ENCODE measurements at places on chromosomes 2 and 18.

DNA sequence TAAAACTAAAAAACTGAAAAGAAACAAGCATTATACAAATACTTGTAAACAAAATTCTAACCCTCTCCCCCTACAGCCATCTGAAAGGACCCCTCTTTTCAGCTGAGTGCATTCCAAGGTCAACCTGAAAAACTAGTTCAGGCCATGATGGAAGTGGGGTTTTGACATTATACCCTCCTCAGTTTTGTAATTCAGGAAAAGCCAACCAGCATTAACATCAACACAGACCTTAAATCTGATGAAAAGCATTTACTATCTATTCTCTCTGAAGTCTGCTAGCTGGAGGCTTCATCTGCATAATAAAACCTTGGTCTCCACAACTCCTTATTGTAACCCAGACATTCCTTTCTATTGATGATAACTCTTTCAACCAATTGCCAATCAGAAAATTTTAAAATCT is 302.2 kb downstream of the CNTNAP5 start:
- no peak for DNase-seq

GRCh38 chr2:60549928-60550177 is 3.6 kb downstream of the BCL11A start:
- DNase-seq = no peak

DNA sequence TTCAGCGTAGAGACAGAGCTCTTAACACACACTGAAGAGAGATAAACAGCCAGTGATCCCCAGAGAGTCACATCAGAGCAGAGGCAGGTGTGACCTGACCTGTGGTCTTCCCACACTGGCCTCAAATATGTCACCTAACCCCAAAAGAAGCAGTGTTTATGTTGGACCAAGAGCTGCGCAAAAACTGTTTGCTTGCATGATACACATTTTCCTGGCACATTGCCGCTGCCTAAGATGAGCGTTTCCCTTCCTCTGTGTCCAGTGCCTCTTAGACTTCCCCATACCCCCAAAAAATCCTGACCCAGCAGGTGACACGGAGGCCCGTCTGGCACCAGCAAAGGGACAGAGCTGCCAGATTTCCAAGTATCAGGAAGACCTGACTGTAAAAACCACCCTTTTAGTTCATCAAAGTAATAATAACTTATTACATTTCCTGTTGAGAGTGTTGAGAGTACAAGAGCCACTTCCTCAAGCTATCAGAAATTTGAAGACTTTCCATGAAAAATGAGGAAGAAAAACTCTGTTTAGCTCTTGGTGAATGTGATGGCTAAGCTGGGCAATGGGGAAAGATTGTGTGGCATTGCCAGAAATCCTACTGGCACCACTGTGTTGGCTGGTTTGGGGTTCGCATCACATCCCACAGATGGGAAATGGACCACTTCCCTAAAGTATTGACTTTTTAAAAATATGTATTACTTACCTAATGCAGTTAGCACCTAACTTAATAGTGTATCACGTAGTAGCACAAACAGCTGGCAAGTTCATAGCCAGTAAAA is 6.7 kb downstream of the TNFRSF11A start:
- DNase-seq = no peak

DNA sequence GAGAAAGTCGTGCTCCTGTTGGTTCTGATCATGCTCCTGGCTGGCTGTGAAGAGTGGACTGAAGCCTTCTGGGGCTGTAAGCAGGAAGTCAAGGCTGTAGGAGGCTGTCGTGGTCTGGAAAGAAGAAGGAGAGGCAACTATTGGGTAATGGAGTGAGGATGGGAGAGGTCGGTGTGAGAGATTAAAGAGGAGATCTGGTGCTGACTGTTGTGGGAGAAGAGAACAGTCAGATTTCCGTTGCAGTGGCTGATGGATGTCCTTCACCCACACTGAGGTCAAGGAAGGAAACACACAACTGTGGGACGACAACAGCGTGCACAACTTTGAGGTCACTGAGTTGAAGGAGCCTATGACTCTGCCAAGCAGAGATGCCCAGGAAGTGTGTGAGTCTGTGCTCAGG is 2.8 kb upstream of the PSMD1 start:
- DNase-seq = no peak

GRCh38 chr18:45481821-45482220 is 133.5 kb upstream of the SLC14A2 start:
- no peak for DNase-seq

DNA sequence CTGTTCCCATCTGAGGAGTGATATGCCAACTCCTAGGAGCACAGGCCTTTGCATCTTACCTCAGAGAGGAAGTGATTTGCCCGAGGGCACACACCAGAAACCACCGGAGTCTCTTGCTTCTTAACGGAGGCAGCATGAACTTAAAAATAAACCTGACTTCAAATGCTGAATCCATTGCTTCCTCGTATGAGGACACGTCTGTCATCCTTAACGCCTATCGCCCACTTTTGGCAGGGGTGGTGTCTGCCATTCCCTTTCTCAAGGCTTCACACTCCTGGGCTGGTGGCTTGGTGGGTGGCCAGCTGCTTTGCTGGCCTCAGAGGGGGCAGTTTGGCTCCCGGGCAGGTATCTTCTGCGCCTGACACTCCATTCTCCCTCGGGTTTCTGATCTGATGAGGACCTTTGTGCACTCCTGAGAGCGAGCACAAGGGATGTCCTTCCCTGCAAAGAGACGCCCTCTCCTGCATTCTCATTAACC is 1.1 kb upstream of the PREB start:
- no peak for DNase-seq

DNA sequence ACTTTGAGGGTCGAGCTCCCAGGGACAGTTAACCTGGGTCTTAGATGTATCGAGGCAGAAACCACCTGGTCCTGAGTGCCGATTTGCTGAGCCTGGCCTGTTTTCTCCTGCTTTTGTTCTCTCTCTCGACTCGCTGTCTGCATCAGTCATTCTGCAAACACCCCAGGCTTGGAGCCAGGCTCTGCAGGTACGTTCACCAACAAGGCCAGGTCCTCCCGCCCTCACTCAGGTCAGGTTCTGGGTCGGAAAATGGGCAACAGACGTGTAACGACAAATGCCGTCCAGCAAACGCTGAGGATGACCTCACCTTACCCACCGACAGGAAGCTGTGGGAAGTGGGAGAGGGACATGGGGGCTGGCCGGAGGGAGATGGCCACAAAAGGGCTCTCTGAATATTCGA is 57.7 kb upstream of the PXDN start:
- DNase-seq = no peak

- no peak for DNase-seq
Measured at GRCh38 chr18:40313030-40313642, 1641.9 kb upstream of the PIK3C3 start.

GRCh38 chr2:177326005-177326404 is 61.5 kb upstream of the NFE2L2 start:
- no peak for DNase-seq

DNA sequence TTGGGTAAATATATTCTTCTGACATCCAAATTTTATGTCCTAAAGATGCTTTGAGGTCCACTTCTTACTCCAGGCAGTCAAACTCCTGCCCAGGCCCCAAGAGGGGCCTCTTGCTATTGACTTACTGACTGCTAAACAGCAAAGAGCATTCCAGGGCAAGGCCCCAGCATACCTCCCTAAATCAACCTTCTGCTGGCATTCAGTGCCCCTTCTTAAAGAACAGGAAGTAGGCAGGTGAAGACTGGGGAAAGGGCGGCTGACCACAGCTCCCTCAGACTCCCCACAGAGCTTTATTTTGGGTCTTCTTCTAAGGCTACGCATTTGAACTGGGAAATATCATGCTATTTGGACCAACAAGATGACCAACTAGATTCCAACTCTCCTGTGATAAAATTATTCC is 68.9 kb downstream of the USP40 start:
- no peak for DNase-seq

GRCh38 chr2:121545257-121545656 is 14.6 kb downstream of the RNU4ATAC start:
- no peak for DNase-seq

DNA sequence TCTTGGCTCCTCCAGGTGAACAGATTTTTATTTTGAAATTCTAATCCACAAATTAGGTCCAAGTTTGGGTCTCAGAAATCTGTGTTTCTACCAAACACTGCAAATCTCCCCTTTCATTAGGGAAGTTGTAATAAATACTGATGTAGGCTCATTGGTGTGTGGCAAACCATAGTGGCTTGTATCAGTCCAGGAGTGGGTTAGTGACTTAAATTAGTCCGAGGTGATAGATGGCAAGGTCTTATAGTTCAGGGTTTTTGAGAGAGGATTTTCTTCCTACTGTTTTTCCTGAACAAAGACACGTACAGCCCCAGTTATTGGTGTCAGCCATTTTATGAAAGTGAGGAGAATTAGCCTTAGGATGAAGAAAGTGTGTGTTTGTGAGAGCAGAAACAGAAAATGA is 74.6 kb downstream of the RPRM start:
- DNase-seq = no peak

GRCh38 chr18:35443434-35443833 is 54.3 kb downstream of the INO80C start:
- DNase-seq = no peak

- DNase-seq = no peak
Measured at GRCh38 chr2:190627448-190628412, 21.2 kb upstream of the NAB1 start.

DNA sequence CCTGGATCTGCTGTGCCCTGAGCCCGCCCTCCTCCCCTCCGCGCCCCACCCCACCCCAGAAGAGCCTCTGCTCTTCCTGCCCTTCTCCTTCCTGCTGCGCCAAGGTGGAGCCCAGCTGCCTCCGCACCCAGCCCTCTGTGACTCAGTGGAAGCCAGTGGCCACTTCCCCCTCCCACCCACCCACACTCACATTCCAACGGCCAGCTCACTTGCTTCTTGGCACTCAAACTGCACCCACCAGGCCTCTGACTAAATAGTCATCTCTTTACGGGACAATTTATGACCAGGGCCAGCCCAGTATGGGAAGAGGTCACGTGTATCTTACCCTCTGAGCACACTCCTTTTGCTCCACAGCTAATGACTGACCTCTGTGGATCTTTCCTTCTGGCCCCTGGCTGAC is 150.4 kb upstream of the SLC1A4 start:
- DNase-seq = peak; percentile 58

DNA sequence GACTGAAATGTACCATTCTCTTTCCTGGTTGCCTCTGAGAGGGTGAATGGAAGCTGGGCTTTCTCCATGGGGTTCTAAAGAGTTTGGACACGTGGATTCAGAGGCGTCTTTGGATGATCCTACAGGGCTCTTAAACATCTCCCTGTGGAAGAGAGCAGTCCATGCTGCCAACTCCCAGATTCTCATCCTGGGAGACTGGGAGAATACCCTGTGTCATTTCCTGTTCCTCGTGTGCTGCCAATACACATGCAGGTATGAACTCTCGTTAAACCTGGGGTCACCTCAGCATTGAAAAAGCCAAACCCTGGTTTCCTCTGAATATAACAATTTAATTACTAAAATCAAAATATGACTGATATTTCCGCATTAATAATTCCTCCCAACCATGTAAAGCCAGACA is 73.3 kb upstream of the NT5C1B start:
- DNase-seq = no peak

- no peak for DNase-seq
Measured at GRCh38 chr2:109375131-109375561, 238.6 kb downstream of the SEPTIN10 start.

DNA sequence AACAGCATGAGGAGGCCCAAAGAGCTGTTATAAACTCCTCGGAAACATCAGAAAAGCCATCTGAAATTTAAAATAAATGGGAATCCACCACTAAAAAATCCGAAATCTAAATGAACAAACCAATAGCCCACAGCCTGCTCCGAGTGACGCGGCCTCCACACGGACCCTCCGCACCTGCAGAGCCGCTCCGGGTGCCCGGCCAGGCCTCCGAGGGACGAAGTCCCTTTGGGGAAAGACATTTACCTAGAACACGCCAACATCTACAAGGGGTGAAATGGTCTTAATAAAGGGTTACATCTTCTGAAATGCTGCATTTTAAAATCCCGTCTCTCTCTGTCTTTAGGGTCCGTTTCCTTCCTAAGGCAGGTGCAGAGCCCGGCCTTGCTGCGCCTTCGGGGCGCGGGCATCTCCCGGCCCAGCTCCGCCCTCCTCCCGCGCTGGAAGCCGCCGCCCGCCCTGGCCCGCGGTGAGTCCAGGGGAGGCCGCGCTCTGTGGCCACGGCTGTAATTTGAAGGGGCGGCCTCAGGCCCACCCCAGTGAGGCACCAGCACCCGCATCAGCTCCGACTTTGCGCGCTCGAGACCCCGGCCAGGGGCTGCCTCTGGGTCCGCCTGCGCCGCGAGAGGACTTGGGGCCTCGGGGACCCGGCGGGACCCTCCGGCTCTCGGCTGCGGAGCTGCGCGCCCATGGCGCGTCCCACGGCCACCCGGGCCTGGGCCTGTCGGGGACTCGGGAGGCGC is 42.3 kb upstream of the CTDP1 start:
- DNase-seq = no peak

DNA sequence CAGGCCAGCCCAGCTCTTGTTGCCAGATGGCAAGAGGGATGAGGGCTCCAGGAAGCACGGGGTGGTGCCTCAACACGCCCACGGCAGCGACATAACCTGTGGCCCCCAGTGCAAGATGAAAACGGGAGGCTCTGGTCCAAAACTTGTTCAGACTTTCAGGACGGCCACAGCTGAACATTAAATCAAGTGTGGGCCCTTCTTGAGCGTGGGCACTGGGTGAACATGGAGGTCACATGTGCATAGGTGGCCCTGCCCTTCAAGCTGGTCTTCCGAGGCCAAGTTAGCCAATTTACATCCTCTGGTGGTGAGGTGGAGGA is 77.5 kb downstream of the NDUFA10 start:
- no peak for DNase-seq

DNA sequence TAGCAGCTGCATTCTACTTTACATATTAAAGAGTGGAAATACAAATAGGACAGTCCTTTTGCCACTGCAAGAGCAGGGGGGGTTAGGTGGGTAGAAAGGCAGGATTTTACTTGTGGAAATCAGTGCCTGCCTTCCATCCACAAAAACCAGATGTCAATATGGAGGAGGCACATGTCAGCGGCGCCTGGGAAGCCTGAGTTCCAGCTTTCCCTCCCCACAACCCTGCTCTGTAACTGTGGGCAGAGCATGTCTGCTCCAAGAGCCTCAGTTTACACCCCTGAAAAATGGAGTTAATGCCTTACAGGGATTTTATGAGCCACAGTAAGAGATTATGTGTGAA is 32.9 kb downstream of the STEAP3 start:
- DNase-seq = no peak

DNA sequence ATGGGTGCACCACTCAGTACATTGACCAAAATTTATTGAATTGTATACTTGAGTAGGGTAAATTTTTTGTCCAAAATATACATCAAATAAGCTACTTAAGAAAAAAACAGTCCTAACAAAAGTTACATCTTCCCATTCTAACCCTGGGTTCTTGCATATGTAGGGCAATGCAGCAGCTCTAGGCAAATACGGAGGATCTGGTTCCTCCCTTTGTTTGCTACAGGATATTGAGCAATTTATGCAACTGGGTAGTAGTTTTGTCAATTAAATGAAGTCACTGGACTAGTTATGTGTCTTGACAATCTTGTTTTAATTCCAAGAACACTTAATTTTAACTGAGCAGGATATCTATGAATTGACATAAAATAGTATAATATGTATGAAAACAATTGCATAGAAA is 1507.2 kb upstream of the PIK3C3 start:
- DNase-seq = no peak

- DNase-seq = no peak
Measured at GRCh38 chr2:16840496-16841172, 175.0 kb upstream of the CYRIA start.

- no peak for DNase-seq
Measured at GRCh38 chr2:161337247-161337646, 29.0 kb downstream of the PSMD14 start.

Measured in A549 (cell line).